ENCODE measurements at places on chromosomes 2 and 18. TPM values are rescaled to one million over a fixed set of nuclear protein-coding genes. Genes with fewer than 3 reads are reported as not detected.

GRCh38 chr2:136085453-136086209 lies 32.3 kb downstream of the CXCR4 start:
- H3K27me3 ChIP-seq: no peaks in the 10 kb centered on the region
- H3K4me3 ChIP-seq: no peak overlapping the region
- no peaks in the 10 kb centered on the region for H3K36me3 ChIP-seq
- H3K27ac ChIP-seq: no peak overlapping the region
- peaks cover 15% of the 10 kb centered on the region for H3K4me1 ChIP-seq

Gene CREG2
- not detected for polyA plus RNA-seq

DNA sequence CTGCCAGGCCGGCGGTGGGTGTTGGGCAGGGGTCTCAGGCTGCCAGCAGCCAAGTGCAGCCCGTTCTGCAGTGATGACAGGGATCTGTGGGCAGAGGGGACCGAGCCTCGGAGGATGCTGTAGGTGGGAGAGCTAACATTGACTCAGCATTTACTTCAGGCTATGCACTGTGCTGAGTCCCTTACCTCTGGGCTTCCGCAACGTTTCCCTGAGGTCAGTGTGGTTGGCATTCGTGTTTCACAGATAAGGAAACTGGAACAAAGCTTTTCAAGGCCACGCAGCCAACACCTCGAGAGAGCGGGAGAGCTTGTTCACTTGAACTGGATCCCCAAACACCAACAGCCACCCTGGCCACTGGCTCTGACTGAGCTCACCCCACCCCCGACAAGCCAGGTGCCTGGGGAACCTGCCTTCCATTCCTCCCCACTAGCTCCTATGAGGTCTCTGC lies 839 bp upstream of the GPR148 start:
- peaks cover 24% of the 10 kb centered on the region for H3K27me3 ChIP-seq
- H3K4me3 ChIP-seq: peak overlapping the region; percentile 71
- DNase-seq: no peak
- H3K4me1 ChIP-seq: peaks cover 15% of the 10 kb centered on the region
- H3K36me3 ChIP-seq: peaks cover 6% of the 10 kb centered on the region
- no peak overlapping the region for H3K27ac ChIP-seq

GRCh38 chr2:227035711-227036367 lies 128.2 kb downstream of the COL4A4 start:
- H3K4me1 ChIP-seq: no peaks in the 10 kb centered on the region
- H3K27me3 ChIP-seq: peaks cover 24% of the 10 kb centered on the region
- no peak for DNase-seq
- H3K4me3 ChIP-seq: no peak overlapping the region
- no peaks in the 10 kb centered on the region for H3K36me3 ChIP-seq

- H3K4me3 ChIP-seq: no peak overlapping the region
- H3K4me1 ChIP-seq: peaks cover 8% of the 10 kb centered on the region
- DNase-seq: no peak
- H3K27ac ChIP-seq: no peak overlapping the region
Measured at GRCh38 chr18:22871809-22872525, 61.2 kb upstream of the RBBP8 start.

DNA sequence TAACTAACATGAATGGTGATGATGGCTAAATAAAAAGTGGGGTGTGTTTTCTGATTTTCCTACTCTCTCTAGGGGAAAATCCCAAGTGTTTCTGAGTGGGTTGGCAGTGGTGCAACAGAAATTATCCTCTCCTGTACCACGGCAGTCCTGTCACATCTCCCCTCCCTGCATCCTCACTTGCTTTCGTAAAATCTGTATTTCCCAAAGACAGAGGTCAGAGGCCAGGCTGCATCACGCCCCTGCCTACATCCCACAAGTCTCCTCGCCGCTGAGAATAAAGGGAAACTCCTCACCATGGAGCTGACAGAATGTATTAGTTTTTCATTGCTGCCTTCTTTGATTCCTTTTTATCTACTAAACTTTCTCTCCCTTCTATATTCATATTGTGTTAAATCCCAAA lies 13.1 kb downstream of the FBLN7 start:
- peaks cover 15% of the 10 kb centered on the region for H3K4me1 ChIP-seq
- no peaks in the 10 kb centered on the region for H3K36me3 ChIP-seq
- peaks cover 14% of the 10 kb centered on the region for H3K27me3 ChIP-seq

GRCh38 chr2:151905963-151906632 lies 77.9 kb upstream of the ARL5A start:
- no peaks in the 10 kb centered on the region for H3K27me3 ChIP-seq
- H3K4me1 ChIP-seq: no peaks in the 10 kb centered on the region
- DNase-seq: no peak
- no peaks in the 10 kb centered on the region for H3K36me3 ChIP-seq
- no peak overlapping the region for H3K27ac ChIP-seq

Gene TTC27
- 24.2 TPM for polyA plus RNA-seq

Gene COL3A1
- not detected for polyA plus RNA-seq

Gene RGPD3
- 0.05 TPM for polyA plus RNA-seq

DNA sequence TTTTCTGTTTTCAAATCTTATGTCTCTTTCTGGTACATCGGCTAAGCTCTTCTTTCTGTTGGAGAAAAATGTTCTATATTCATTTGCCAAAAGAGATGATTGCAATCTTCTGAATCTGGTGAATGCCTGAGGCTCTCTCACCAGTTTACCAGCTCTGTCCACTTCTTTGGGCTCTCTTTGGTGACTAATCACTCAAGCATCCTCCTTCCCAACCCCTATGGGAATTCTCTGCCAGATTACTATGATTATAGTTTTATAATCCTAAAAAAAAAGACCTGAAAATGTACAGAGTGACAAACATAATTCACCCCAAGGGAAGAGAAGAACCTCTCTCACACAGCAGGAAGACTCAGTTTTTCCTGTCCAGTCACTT lies 187.3 kb downstream of the CAMKMT start:
- peaks cover 16% of the 10 kb centered on the region for H3K36me3 ChIP-seq
- DNase-seq: no peak
- no peaks in the 10 kb centered on the region for H3K27me3 ChIP-seq
